CD8-positive, alpha-beta memory T cell (primary cell): ENCODE measurements at places on chromosomes 2 and 18. TPM values are rescaled to one million over a fixed set of nuclear protein-coding genes. Genes with fewer than 3 reads are reported as not detected.

- H3K27me3 ChIP-seq, result no peaks in the 10 kb centered on the region
- no peak overlapping the region for H3K4me3 ChIP-seq
- DNase-seq, result no peak
- H3K27ac ChIP-seq, result no peak overlapping the region
- H3K36me3 ChIP-seq, result no peaks in the 10 kb centered on the region
These were observed 134.0 kb upstream of the HDAC4 start for GRCh38 chr2:239534581-239535412.

NT5C1B gene
- not detected for total RNA-seq

SNORC gene
- 1.5 TPM for total RNA-seq

DNA sequence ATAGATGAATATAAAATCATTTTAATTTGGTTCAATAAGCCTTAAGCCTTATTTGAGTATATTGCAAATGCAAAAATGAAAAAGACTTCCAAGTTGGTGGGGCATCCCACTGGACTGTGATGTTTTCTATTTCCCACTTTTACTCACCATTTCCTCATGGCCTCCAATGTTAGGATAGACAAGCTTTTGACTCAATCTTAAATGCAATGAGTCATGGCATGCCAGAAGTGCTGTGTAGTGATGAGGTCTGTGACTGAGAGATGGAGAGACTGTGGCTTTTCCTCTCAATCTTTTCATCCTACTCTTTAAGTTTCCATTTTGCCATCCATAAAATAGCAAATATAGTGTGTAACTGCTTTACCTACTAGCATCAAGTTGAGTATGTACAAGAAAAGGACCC is 1401.2 kb upstream of the CELF4 start:
- H3K4me3 ChIP-seq, result no peak overlapping the region
- DNase-seq, result no peak
- H3K36me3 ChIP-seq, result no peaks in the 10 kb centered on the region
- no peak overlapping the region for H3K27ac ChIP-seq
- H3K4me1 ChIP-seq, result no peaks in the 10 kb centered on the region

DNA sequence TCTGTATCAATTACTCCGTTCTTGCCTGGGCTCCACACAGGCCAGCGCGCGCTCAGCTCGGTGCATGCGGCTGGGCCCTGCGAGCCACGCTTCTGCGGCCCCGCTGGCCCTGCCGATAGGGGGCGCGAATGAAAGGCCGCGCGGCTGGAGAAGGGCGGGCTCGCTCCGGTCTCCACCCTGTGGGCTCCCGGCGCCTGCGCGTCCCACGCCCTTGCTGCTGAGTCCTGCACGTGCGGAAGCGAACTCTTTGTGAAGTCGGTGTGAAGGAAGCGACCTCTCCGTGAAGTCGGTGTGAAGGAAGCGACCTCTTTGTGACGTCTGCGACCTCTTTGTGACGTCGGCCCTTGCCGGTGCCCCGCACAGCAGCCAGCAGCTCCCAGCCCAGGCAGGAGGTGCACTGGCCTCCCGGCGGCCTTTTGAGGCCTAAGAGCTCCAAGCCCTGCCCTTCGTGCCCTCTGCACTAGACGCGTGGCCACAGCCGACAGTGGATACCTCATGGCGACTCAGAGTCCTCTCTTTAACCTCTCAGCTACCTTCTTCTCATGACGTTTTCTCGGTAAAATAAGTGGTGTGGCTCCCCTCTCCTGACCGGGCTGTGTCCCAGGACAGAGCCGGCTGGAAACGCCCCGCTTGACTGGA is 391.9 kb upstream of the RAB6C start:
- no peak overlapping the region for H3K4me3 ChIP-seq
- no peaks in the 10 kb centered on the region for H3K4me1 ChIP-seq
- no peaks in the 10 kb centered on the region for H3K27me3 ChIP-seq
- H3K27ac ChIP-seq, result no peak overlapping the region

ATG9A gene
- 52.9 TPM for total RNA-seq

APCDD1 gene
- not detected for total RNA-seq
